ENCODE measurements at places on chromosomes 13 and 19. TPM values are rescaled to one million over a fixed set of nuclear protein-coding genes. Genes with fewer than 3 reads are reported as not detected.

MUC16 gene
- total RNA-seq: not detected

LSR gene
- total RNA-seq: 3.1 TPM

PEX11G gene
- 0.94 TPM for total RNA-seq

KLK15 gene
- total RNA-seq: not detected

GARIN5A gene
- 1.3 TPM for total RNA-seq

RASAL3 gene
- 0.31 TPM for total RNA-seq

PCSK4 gene
- 3.8 TPM for total RNA-seq

MATK gene
- total RNA-seq: 19.7 TPM

IGFL2 gene
- 2.2 TPM for total RNA-seq

KLC3 gene
- not detected for total RNA-seq

MAMSTR gene
- 1.3 TPM for total RNA-seq

ZNF625 gene
- total RNA-seq: 26.6 TPM
